Upper lobe of right lung (tissue), 1 donor: ENCODE measurements at places on chromosomes 1 and 21.

DNA sequence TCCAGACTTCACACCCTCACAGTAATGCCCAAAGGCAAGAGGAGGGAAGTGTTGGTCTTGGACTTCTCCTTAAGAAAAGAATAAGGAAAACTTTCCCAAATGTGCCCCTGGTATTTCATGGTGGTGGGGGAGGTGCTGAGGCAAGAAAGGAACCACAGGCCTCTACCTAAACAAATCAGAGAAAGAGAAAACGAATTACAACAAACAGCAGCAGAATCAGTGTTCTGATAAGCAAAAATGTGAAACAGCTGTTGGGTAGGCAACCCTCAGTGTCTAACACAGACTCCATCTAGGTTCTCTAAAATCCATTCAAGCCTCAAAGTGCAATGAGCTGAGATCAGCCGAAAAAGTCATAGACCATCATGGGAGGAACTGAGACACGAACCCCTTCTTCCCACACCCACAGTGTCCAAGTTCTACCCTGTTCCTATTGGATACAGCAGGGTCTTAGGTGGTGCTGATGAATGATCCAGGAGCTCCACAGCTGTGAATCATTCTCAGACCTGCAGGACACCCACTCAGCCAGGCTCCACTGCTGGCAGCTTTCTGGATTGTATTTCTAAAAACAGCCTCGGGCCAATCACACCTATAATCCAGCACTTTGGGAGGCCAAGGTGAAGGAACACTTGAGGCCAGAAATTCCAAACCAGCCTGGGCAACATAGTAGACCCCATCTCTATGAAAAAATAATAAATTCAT, 149.1 kb downstream of the PLPP3 start:
- H3K4me1 ChIP-seq: no peaks in the 10 kb centered on the region
- no peaks in the 10 kb centered on the region for H3K27me3 ChIP-seq
- no peaks in the 10 kb centered on the region for H3K36me3 ChIP-seq
- DNase-seq: no peak
- H3K27ac ChIP-seq: no peak overlapping the region

- no peaks in the 10 kb centered on the region for H3K27me3 ChIP-seq
- no peak overlapping the region for H3K4me3 ChIP-seq
- no peak for DNase-seq
- peaks cover 8% of the 10 kb centered on the region for H3K4me1 ChIP-seq
Observed at GRCh38 chr1:63793741-63794240, 20.0 kb downstream of the ROR1 start.

DNA sequence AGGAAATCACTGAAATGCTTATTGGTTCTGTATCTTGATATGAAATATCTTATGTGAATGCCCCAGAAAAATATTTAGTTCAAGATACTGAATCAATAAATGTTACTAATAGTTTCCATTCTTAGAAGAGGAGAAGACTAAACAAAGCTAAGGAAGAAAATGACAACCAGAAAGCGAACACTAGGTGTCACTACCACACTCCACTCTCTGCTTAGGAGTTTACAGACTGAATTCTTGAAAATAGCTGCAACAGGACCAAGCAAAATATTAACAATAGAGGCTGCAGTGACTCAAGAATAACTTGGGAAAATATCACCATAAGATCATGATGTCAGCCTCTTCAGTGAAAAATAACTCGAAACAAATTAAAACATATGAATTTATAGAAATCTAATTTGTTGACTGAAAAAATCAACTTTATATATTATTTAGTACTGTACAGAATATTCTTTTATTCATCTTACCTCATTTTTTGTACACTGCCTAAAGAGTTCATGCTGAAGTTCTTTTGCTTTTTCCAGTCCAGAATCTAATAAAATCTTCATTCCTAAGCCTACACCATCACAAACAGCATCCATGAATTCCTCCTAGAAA, 61.6 kb downstream of the KIF14 start:
- H3K4me1 ChIP-seq: no peaks in the 10 kb centered on the region
- H3K4me3 ChIP-seq: no peak overlapping the region
- no peaks in the 10 kb centered on the region for H3K27me3 ChIP-seq
- no peaks in the 10 kb centered on the region for H3K36me3 ChIP-seq
- no peak overlapping the region for H3K27ac ChIP-seq

GRCh38 chr21:24055696-24056095, 1551.6 kb downstream of the MRPL39 start:
- H3K4me1 ChIP-seq: no peaks in the 10 kb centered on the region
- no peaks in the 10 kb centered on the region for H3K27me3 ChIP-seq
- no peak for DNase-seq
- H3K36me3 ChIP-seq: no peaks in the 10 kb centered on the region

DNA sequence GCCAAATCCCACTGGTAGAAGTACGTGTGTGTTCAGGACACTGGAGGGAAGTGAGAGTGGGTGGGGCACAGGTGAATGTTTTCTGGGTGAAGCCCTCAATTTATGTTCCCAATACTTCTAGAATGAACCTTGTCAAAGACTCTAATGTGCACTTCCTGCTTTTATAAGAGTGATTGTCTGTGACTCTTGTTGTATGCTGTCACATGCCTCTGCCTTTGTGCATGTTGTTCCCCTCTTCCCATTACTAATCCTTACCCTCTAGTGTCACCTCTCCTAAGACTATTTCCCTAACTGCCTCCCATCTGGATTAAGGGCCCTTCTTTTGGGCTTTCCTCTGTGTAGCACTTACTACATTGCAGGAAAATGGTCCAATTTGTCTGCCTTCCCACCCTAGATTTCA, 2.5 kb upstream of the LINGO4 start:
- no peaks in the 10 kb centered on the region for H3K36me3 ChIP-seq
- H3K4me3 ChIP-seq: no peak overlapping the region
- H3K4me1 ChIP-seq: no peaks in the 10 kb centered on the region
- DNase-seq: no peak

DNA sequence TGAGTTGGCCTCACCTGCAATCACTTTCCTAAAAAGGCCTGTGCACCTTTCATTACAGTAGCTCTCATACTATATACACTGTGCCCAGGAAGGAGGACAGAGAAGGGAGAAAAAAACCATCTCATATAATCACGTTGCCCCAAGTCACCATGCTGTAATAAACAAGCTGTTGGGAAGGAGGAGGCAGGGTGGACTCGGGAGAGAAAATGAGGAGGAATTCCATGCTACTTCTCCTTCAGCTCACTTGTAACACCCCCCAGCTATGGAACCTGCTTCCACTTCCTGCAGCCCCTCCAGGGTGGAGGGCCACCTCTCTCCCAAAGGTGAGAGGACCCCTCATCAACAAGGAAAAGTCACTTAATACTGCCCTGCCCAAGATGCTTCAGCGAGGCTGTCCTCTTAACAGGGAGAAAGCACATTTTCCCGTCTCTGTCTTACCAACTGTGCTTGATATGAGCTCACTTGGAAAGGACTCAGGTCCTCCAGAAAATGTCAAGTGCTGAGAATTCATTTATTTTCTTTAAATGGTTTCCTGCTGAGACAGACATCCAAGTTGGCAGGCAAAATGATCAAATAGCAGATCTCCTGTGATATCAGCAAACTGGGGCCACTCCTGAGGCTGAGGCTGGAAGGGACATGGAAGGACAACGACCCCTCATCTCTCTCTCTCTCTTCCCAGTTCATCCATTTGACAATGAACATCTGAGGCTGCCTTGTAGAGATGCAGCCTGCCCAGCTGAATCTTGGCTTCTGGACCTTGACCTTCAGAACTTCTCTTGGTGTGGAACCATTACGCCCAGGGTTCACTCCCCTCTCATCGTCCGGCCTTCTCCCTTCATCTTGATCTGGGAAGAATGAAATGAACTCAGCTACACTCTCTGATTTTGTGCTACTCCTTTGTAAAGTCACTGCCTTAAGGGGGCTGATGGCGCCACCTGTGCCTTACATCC, 54.0 kb downstream of the CAPN9 start:
- H3K4me3 ChIP-seq: no peak overlapping the region
- no peak for DNase-seq
- H3K4me1 ChIP-seq: no peaks in the 10 kb centered on the region
- H3K27ac ChIP-seq: no peak overlapping the region

DNA sequence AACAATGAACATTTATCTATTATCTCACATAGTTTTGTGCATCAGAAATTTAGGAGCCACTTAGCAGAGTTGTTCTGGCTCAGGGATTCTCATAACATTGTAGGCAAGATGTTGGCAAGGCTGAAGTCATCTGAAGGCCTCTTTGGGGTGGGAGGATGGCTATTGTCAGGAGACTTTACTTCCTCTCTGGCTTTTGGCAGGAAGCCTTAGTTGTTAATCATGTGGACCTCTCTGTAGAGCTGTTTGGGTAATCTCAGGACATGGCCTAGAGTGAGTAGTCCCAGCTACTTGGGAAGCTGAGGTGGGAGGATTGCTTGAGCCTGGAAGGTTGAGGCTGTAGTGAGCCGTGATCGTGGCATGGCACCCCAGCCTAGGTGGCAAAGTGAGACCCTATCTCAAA, 40.2 kb downstream of the RASAL2 start:
- no peak for DNase-seq
- H3K27ac ChIP-seq: peak overlapping the region; percentile 61
- H3K36me3 ChIP-seq: no peaks in the 10 kb centered on the region
- peaks cover 21% of the 10 kb centered on the region for H3K4me1 ChIP-seq
- H3K27me3 ChIP-seq: no peaks in the 10 kb centered on the region

DNA sequence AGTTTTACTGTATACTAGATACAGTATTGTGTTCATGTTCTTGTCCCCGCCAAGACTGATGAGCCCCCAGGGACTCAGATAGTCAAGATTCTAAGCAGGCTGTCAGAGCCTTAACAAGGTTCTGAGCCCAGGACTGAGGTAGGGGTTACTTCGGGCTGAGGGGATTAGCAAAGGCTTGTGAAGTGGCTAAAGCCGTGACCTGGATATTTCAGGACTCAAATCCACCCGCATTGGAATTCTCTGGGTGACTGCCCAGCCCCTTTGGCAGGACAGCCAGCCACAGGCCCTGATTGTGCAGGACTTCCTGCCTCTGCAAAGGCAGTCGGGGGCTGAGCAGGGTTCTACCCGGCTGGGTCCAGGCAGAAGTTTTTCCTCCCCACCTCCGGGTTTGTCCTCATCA, at the start of gene PLA2G5:
Gene PLA2G5 (plus strand): TSS at position 321 of the 400 bp plus-strand sequence. CDS start 14,637 bp downstream, outside the sequence.
- peaks cover 9% of the 10 kb centered on the region for H3K4me1 ChIP-seq
- no peak for DNase-seq
- H3K27ac ChIP-seq: no peak within 1 kb of the TSS
- peaks cover 5% of the 10 kb centered on the region for H3K27me3 ChIP-seq
- no peaks in the 10 kb centered on the region for H3K36me3 ChIP-seq

DNA sequence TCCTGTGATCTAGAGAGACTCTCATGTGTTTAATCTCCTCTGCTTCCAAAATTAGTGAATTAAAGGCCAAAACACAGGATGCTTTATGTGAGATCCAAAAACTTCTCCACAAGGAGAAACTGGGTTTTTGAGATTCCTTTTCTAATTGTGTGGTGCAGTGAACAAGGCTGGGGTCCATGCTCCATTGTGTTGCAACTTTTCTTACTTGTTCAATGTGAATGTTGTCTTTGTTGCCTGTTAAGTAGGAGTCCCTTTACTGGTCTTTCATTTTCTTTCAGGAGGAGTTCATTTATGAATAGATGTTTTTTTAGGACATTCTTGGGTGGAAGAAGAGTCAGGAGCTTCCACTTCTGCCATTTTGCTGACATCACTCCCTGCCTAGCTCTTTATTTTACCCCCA, 40.6 kb upstream of the CFHR3 start:
- H3K4me1 ChIP-seq: no peaks in the 10 kb centered on the region
- no peak for DNase-seq
- no peak overlapping the region for H3K27ac ChIP-seq
- H3K36me3 ChIP-seq: no peaks in the 10 kb centered on the region
- H3K4me3 ChIP-seq: no peak overlapping the region

GRCh38 chr1:9621032-9621431, 30.5 kb upstream of the PIK3CD start:
- no peaks in the 10 kb centered on the region for H3K36me3 ChIP-seq
- H3K27me3 ChIP-seq: no peaks in the 10 kb centered on the region
- H3K4me3 ChIP-seq: no peak overlapping the region
- no peaks in the 10 kb centered on the region for H3K4me1 ChIP-seq

DNA sequence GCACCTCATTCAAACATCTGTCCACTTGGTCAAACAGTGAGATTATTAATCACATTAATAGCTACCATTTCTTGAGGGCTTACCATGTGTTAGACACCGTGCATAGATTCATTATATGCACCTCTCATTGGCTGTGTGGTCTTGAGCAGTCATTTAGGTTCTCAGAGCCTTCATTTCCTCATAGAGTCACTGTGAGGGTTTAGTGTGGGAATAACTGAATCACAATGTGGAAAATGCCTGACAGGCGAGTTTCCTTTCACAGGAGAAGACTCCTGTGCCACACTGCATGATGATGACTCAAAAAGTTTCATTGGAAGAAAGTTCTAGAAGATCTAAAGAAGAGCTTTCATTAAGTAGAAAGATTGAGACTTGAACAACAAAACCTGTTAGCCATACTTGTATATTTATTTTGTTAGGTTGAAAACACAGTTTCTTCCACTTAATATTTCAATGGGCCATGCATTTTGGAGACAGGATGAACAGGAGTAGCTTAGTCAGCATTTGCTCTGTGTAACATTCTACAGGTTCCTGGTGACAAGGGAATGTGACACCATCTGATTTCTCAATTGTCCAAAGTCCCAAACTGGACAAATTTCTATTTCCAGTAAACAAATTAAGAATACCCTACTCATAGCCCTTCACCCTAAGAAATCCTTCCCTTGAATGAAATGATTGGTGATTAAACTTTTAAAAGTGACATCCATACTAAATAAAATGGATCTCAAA, 45.7 kb downstream of the FYB2 start:
- no peaks in the 10 kb centered on the region for H3K36me3 ChIP-seq
- H3K4me1 ChIP-seq: no peaks in the 10 kb centered on the region
- H3K27me3 ChIP-seq: no peaks in the 10 kb centered on the region
- H3K27ac ChIP-seq: no peak overlapping the region
- H3K4me3 ChIP-seq: no peak overlapping the region

DNA sequence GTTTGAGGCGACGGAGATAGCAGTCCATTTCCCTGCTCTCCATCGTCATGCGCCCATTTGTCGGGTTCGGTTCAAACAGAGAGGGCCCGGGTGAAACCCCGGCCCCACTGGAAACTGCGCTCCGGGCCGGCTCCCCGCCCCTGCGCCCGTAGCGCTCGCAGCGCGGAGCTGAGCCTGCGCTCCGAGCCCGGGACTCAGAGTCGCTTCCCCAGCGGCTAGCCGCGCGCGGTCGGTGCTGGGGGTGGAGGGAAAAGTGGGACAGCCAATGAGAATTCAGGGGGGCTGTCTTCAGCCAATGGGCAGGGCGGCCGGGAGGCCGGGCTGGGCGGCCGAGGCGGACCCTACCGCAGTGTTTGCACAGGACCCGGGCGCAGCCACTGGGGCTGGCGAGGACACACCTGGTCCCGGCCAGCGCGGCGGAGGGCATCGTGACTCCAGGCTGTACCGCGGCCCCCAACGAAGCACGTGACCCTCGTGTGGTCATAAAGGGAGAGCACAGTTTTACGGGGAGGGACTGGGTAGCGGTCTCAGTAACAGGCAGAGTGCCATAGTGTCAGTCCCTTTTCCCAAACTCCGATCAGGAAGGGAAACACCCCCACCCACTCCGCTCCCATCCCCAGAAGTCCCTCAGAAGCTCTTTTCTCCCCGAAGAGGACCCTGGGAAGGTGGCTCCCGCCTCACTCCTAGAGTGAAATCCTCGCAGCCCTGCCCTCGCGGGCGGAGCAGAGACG, at the start of gene INKA2:
Gene INKA2 (minus strand): TSS at position 202 of the 731 bp plus-strand sequence. CDS start 153 bp downstream, at position 49.
- H3K27me3 ChIP-seq: no peaks in the 10 kb centered on the region
- H3K4me1 ChIP-seq: peaks cover 27% of the 10 kb centered on the region
- H3K4me3 ChIP-seq: peak within 1 kb of the TSS; percentile 77
